ENCODE measurements at places on chromosomes 7 and 10.

GRCh38 chr7:70458745-70459144, 673.2 kb upstream of the GALNT17 start:
- no peak for DNase-seq

GRCh38 chr7:36367561-36368077, 22.0 kb upstream of the ANLN start:
- no peak for DNase-seq

DNA sequence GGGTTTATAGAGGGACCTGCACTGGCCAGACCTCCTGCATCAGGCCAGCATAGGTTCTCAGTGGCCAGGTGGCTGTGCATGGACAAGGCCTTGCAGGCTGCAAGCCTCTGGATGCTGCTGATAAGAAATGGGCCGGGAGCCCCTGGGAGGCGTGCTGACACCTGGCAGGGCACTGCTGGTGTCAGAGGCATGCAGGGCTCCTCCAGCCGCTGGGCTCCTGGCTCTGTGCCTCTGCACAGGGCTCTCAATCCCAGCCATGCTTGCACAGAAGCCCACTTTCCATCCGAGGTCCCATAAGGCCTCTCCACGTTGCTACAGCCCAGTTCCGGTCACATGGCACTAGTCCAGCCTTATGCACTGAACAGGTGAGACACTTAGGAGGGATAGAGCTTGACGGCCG, 27.3 kb downstream of the ANTXRL start:
- DNase-seq = no peak

DNA sequence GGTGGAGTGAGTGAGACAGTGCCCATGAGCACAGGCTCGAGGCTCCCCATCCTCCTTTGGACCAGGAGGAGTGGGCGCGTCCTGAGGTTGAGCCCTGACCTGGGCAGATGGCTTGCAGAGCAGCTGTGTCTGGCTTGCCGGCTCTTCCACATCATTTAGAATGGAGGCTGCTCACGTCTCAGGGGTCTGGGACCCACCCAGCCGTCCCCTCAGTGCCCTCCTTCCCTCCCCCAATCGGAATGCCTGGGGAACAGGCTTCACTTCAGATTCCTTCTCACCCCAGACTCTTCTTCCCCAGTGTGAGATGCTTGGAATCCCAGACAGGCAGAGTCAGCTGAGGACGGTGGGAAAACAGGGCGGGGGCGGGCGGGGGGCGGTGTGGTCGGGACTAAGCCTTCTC, 968.6 kb upstream of the ZNF722 start:
- no peak for DNase-seq

DNA sequence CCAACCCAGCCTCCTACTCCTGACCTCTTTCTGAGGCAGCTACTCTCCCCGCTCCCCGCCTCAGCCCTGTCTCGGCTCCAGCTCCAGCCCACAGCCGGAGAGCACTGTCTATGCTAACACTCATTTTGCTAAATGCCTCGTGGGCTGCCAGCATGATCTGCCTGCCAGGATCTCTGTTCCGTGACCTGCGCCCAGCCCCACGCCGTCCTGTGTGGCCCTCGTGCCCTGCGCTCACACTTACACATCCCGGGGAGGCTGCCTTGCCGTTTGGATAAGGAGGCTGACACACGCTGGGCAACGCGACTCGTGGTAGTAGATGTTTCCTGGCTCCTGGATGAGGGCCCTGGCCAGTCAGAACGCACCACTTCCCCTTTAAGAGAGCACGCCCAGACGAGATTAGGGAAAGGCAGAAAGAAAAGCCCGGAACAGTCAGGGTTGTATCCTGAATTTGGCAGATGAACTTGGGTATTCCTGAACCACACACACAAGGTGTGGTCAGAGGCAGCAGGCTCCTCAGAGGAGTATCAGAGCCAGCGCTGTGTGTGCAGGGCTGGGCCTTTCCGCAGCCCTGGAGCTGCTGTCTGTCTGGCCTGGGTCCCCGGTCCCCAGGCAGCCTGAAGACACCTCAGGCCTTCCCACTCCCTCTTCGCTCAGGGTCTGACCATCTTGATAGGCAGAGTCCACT, 97.7 kb upstream of the EFCAB10 start:
- DNase-seq = peak; percentile 36

DNA sequence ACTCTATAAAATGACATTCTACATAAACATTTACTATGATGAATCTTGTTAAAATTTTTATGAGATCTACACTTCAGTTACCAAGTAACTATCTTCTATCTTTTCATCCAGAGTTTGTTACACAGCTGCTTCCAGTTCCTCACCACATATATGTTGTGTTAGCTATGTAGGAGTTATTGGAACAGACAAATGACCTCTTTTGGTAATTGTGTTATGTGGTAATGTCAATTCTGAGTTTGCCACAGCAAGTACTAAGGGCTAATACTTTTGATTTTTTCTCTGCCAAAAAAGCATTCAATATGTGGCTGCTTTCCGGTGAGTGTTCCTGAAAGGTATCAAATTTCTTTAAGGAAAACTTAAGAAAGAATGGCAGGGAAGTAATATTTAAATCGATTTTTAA, 573.9 kb upstream of the PCDH15 start:
- DNase-seq = no peak

DNA sequence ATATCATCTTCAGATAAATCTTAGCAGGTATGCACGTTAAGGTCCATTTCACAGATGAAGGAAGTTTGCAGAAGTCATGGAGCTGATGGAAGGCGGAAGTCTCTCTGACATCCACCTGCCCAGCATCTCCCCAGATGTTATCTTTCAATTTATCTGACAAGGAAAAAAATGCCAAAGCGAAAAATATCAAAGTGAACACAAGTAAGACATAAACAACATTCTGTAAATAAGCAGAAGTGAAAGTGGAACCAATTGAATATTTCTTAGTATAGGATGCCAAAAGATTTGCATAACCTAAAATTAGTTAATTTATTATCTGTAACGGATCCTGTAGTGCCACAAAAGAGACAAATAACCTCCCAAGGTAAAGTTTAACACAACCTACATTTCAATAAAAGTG, 73.6 kb upstream of the NEBL start:
- DNase-seq = no peak

GRCh38 chr7:153432063-153432462, 620.1 kb upstream of the DPP6 start:
- DNase-seq = no peak

DNA sequence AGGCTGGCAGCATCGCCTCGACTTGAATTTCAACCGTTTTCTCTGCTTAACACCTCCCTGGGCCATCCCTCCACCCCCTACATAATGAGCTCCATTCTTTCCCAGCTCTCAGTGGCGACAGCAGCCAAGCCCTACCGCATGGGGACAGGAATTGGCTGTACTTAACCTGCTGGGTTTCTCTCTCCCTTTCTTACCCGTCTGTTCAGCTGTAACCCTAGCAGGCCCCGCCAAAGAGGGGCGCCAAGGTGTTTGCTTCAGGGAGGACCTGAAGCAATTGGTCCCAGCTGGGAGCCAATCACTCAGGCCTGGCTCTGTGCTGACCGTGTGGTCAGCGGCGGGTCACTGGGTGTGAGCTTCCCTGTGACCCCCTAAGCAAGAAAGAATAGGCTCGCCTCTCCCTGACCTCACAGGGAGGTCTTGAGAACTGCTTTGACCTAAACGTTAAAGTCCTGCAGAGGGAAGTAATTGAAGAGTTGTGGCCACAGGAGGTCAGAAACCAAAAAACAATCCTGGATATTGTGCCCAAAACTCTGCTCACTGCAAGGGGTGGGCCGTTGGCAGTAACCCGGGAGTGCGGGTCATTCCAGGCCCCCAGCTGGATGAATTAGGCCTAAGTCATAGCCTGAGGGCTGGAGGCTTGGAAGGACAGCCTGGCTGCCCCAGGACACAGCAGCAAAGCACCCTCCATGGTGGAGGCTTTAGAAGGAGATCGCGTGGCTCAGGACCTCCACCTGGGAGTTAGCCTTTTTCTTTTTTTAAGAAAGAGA, 114.6 kb downstream of the ITIH5 start:
- no peak for DNase-seq

- DNase-seq = peak; percentile 49
Observed at GRCh38 chr10:126350216-126350992, 37.9 kb downstream of the ADAM12 start.

DNA sequence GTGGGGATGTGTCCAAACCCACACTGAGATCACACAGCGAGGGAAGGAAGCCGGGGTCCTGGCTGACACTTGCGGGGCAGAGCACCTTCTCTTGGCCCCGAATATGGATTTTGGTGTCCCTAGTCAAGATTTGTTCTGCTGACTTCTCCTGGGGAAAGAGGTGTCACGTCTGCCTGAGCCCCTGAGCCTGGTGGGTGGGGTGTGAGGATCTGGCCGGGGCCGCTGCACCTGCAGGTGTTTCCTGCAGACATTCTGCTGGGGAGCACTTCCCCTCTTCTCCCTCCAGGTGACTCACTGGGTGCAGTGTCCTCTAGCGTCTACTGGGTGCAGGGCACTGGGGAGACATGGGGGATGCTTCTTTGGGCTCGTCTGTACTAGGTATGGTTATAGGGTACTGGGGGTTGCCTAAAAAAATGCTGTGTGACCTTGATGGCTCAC, 99.2 kb downstream of the GRK5 start:
- no peak for DNase-seq

GRCh38 chr10:3406556-3406955, 234.0 kb upstream of the PITRM1 start:
- peak; percentile 62 for DNase-seq

DNA sequence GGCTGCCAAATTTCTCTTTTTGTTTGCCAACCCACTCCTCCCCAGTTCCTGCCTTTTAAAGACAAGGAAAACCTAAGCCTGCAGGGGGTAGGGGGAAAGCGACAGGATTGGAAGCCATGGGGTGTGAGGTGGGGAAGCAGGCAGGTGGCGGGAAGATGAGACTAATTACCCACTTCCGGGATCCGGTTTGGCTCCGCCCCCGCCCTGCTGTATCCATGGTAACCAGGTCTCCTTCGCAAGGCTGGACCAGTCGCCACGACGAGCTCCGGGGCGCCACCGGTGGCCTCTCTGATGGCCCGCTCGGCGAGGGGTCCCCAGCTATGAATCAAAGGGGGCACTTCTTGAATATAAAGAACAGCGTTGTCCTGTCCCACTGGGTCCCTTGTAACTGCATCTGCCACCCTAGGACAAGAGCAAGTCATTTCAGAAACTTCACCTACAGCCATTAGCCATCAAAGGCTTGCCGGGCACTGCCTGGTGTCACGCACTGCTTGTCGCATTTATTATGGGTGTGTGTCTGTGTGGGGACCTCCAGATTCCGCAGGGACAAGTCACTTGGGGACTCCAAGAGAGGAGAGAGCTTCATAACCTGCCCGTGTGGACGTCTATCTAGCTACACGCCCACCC, 55.4 kb upstream of the LMTK2 start:
- no peak for DNase-seq

- DNase-seq = peak; percentile 74
Observed at GRCh38 chr7:30800785-30801252, 29.6 kb downstream of the MINDY4 start.

- peak; percentile 74 for DNase-seq
Observed at GRCh38 chr10:34106356-34106885, 708.7 kb downstream of the PARD3 start.

- peak; percentile 89 for DNase-seq
Observed at GRCh38 chr10:31669357-31669756, 259.3 kb downstream of the ARHGAP12 start.

DNA sequence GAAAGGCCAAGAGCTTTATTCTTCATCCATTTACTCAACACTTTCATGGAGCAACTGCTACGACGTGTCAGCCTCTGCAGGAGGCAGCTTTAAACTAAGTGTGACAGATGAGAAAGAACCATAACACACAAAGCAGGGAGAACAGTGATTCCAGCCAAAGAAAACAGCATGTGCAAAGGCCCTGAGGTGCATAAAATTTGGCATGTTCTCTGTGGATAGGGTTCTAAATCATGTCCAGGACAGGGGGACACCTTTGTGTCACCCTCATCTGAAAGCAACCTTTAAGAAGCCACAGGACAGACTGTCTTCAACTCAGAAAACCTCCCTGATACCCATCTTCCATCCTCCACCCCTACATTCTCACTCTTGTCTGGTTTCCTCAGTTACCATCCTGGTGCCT, 116.6 kb downstream of the KCNMA1 start:
- DNase-seq = no peak

DNA sequence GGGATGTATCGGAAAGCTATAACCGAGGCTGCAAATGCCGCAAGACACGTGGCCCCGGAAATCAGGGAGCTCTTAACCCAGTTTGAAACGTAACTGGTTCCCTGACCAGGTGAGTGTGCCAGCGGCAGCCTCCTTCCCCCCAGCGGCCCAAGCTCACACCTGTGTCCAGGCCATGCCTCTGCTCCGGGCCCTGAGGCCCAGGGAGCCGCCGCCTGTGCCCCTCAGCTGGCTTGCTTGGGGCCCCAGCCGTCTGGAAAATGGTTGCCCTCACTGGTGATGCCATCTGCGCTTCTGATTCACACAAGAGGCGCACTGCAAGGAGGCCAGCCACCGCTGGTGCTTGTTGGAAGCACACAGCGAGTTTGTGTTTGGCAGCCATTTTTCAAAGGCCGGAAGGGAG, 9.2 kb downstream of the PWWP2B start:
- DNase-seq = no peak

DNA sequence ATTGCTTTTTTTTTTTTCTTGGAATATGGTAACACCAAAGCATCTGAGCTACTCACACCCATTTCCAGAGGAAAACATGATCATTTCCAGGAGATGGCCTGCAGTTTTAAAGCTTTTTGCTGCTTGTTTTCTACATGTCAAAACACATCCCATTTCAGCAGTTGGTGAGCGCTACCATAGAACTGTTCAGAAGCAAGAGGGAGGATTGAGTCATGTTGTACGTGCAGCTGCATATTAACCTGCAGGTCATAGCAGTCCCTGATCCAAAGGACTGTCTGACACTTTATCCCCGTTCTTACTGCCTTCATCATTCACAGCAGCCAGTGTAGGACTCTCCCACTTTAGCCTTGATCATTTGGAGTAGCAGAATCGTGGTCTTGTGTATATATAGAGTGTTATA, 124.6 kb downstream of the AUTS2 start:
- DNase-seq = no peak

GRCh38 chr10:105837951-105838350, 1196.9 kb downstream of the SORCS3 start:
- no peak for DNase-seq

- no peak for DNase-seq
Observed at GRCh38 chr7:24462984-24463383, 110.3 kb upstream of the PALS2 start.

DNA sequence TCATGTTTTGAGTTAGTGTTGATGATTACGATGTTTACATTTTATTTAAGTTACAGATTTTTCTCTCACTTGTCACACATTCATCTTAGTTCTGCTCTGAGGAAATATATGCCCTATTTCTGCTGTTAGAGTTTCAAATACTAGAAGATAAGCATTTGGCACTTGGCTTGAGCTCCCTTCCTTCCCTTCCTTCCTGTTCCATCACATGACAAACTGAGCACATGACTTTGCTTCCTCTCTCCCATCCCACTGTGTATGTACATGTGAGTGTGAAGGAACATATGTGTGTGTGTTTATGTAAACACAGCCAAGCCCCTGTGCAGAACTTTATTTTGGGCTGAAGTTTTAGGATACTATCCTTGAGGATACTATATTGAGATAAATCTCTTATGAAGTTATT, 795.9 kb upstream of the IGFBP3 start:
- no peak for DNase-seq

GRCh38 chr7:76165106-76165972, 36.4 kb upstream of the SRRM3 start:
- no peak for DNase-seq

GRCh38 chr7:26592011-26592410, 272.4 kb downstream of the SKAP2 start:
- no peak for DNase-seq

GRCh38 chr10:29736366-29737073, 101.7 kb upstream of the SVIL start:
- DNase-seq = no peak

GRCh38 chr10:14571866-14572507, 202.7 kb downstream of the FAM107B start:
- DNase-seq = peak; percentile 94
